NCI-H345 (cell line): ENCODE measurements at places on chromosomes 6 and 20.

DNA sequence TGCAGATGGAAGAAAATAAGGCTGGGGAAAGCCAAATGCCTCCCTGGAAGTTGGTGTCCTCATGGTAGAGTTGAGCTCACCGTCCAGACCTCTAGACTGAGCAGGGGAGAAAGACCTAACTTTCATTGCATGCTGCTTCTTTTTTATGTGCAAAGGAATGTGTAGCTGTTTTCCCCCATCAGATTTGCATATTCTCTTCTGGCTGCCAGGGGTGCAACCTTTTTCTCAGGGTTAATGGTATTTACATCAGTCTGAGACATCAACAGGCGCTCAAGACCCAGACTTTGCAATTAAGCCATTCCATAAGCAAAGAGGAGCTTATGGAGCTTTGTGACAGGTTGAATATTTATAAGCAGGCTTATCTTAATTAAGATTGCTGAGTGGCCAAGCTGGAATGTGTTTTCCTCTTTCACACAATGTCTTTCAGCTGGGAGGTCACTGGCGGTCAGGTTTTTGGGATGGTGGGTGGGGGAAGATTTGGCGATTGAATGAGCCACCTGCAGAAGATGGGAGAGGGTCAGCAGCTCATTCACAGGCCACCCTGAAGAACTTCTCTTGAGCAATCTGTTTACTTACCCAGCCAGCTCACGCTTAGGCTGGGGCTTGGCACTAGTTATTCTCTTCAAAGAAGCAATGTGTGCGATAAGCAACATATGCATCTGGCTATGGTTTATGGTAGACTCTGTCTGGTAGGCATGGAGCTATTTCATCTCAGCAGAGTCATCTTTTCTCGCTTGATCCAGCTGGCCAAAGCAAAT, 88.6 kb downstream of the SCP2D1 start:
- no peak for DNase-seq

DNA sequence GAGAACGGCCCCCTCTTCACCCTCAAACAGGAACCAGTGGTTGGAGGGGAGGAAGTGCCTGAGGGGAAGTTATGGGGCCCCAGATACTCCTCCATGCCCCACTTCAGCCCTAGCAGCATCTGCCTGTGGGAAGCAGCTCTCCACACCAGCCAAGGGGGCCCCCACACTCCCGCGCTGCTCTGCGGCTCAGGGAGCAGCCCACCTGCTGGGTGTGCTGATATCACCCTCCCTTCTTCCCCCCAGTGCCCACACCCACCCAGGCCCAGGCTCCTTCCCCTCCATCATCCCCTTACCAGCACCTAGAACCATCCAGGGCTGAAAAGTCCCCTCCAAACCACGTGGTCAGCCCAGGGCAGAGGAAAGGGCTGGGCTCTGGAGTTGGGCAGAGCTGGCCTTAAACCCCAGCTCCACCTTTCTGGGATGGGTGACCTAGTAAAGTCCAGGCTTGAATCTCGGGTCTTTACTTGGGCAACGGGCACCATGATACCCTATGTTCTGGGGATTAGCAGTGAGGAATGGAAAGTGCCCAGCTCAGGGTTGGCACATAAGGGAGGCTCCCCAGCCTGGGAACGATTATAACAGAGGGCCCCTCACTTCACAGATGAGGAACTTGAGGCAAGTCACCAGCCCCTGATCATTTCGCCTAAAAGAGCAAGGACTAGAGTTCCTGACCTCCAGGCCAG, 663 bp downstream of the LST1 start:
- DNase-seq = no peak

DNA sequence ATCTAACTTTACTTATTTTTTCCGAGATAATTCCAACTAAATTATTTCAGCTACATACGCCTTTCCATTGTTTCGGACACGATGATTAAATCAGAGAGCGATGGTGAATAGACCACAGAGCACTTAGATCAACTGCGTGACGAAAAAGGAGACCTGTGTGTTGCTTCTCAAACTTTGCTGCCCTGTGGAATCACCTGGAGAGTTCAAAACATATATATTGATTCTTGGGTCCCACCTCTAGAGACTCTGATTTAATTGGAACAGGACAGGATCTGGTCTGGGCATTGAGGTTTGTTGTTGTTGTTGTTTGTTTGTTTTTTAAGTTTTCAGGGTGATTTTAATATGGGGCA, 401 bp upstream of the TNFRSF21 start:
- no peak for DNase-seq

DNA sequence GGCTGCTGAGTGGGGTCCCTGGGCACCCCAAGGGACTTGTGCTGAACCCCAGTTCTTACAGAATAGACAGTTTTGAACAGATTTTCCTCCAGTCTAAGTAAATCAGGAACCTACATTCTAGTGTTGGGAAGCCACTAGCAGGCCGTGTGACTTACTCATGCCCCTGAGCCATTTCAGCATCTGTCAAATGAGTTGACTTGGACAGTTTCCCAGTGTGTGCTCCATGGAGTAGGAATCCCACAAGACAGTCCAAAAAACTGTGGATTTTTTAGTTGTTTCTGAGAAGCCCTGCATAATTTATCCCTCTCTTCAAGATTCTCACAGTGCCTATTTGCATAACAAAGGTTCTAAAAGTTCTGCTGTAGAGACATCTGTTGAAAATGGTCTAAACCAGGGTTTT, 2.1 kb downstream of the GABRR2 start:
- DNase-seq = peak; percentile 11

DNA sequence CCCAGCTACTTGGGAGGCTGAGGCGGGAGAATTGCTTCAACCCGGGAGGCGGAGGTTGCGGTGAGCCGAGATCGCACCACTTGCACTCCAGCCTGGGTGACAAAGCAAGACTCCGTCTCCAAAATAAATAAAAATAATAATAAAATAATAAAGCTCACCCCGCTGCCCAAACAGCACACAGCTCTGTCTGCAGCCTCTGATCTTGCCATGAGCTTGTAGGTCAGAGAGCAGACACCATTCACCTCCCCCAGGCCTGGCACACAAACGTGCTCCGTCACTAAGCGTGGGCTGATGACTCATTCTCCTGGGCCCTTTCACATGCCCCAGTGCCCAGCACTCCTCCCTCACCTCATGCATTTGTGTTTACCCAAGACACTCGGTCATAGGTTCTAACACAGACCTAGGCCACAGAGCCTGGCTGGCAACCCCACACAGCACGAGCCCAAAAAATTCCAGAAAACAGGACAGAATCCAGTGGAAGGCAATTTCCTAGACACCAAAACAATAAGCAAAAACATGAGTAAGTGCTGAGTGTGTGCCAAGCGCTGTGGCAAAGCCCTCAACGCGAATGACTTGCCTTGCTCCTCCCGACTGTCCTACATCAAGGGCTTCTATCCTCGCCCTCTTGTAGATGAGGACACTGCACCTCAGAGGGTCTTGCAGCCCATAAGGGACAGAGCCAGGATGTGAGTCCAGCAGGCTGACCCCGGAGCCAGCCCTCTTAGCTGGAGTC, 18.0 kb downstream of the ATP9A start:
- peak; percentile 46 for DNase-seq

- DNase-seq = no peak
Observed at GRCh38 chr6:53391170-53391569, 42.4 kb upstream of the ELOVL5 start.

DNA sequence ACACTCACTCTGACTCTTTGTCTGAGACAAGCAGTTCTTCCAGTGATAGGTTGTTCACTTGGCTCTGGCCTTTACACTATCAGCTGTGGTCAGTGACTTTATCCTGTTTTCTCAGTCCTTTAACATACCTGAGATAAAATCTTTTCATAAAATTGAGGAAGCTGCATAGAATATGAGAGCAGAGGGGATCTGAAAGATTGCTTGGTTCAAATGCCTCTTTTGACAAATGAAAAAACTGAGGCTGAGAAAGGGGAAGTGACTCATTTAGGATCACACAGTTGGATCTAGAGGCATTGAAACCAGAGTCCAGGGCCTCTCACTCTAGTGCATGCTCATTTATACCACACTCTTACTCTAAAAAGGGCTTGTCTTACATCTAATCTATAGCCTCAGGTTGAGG, 277.0 kb upstream of the TBX18 start:
- DNase-seq = no peak
